ENCODE measurements at places on chromosomes 5 and 9.

DNA sequence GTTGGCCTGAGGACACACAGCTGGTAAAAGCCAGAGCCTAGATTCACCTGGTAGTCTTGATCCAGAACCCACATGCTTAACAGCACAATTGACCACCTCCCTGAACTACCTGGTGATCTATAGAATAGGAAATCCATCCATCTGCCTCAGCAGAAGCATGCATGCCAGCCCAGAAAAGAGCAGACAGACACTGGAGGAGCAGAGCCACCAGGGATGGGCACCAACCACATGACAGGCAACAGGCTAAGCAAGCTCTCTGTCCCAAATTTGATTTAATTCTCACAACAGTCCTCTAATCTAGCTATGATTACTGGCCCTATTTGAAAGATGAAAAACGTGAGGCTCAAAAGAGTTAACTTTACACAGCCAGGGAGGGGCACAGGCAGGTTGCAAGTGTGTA, 208.1 kb downstream of the SPOCK1 start:
- DNase-seq = no peak

- no peak for DNase-seq
Measured at GRCh38 chr5:932628-933250, 40.1 kb downstream of the TRIP13 start.

DNA sequence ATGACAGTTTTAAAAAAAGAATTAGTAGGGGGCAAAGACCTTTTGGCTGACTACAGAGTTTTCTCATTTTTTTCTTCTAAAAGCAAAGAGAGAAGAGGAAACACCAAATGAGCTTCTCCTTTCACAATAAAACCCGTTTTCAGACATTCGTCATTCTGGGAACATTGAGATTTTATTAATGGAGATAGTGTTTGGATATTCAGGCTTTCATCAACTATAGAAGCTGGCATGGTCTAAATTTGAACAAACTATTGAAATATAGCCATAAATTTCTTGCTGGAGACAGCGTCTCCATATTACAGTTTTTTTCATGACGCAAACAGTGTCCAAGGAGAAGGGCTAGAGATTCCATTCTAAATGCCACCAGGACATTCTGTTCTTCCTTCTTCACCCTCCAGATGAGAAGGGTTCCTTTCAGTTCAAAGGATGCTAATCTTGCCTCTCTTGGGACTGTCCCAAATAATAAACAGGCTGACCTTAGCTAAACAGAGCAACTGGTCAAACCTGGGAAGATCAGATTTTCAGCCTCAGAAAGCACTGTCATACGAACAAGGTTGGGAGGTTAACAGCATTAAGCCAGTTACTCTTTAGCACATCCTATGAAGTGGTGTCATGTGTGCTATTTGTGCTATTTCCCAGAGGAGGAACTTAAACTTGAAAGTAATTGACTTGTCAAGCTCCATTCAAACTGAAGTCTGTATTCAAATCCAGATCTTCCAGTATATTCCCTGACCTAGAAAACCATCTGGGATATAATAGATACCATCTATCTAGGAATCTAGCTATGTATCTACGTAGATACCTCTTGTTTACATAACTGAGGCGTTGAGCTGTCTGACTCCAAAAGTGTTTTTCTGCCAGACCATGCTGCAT, 125.6 kb downstream of the LPAR1 start:
- DNase-seq = no peak

DNA sequence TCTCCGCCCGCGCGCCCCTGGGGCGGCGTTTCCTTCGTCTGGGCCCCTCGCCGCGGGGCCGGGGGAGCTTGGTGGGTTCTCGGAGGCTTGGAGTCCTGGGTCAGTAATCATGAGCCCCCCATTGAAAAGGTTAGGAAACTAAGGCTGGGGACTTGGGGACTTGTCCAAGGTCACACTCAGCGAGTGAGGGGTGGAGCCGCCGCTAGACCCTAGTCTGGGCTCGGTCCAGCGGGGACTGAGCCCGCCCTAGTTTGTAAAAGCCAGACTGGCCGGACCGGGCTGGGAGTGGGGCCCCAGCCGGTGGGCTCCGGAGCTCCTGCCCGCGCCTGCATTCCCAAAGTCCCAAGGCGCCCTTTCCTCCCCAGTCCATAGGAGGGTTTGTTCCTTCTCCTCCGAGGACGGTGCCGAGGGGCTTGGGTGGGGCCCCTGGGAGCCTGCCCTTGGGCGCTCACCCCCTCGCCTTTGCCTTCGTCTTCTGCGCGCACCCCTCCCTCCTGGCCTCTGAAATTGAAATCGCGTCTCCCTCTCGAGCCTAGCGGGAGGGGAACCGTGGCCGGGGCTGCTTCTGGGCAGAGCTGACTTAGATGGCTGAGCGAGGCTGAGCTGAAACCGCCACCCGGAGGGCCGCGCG, 995 bp downstream of the OLFM1 start:
- DNase-seq = no peak

DNA sequence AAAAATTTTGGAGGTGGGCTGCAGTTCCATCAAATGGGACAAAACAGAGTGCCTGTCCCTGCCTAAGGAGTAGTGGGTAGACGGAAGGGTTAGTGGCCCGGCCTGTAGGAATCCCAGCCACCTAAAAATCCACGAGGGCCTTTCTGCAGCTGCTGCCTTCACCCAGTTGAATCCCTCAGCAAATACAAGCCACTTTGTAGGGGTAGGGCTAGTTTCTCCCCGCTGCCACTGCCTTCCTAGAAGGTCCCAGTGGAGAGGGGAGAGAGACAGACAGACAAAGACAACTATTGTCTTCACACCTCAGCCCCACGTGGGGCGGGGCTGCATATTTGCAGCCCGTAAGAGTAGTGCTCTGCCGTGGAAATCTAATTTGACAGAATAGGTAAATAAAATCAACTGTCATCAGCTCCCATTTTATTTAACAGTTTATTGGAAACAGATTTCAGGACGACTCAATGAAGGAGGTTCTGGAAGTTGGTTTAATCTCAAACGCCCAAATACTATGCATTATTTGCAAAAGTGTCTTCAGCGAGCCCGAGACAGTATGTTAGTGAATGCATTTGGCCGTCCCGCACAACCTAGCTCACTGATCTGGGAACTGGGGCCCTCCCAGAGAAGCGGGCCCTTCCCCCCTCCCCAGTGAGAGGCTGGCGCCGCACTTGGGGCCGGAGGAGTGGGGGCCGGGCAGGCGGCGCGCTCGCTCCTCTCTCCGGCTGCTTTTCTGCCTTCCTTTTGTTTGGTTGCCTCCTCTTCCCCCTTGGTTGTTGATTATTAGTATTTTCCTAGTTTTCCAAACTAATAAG, 67.6 kb upstream of the TBCA start:
- DNase-seq = no peak

GRCh38 chr5:4862500-4862899, 277.6 kb upstream of the ADAMTS16 start:
- DNase-seq = peak; percentile 42

DNA sequence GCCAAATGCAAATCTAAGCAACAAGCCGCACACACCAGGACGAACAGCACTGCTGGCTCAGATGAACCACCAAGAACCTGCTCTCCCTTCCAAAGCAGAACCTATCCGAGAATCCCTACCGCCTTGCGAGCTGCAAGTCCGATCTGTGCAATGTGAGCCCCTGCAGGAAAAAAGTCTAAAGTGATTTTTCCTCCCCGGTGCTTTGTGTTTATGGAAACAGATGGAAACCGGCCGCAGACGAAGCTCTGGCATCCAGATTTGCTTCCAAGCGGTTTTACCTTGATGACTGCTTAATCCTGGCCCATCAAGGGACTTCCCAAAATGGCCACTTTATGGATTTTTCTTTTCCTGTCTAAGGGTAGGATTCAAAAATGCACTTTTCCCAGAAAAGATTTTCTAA, 112.5 kb downstream of the VAV2 start:
- no peak for DNase-seq

DNA sequence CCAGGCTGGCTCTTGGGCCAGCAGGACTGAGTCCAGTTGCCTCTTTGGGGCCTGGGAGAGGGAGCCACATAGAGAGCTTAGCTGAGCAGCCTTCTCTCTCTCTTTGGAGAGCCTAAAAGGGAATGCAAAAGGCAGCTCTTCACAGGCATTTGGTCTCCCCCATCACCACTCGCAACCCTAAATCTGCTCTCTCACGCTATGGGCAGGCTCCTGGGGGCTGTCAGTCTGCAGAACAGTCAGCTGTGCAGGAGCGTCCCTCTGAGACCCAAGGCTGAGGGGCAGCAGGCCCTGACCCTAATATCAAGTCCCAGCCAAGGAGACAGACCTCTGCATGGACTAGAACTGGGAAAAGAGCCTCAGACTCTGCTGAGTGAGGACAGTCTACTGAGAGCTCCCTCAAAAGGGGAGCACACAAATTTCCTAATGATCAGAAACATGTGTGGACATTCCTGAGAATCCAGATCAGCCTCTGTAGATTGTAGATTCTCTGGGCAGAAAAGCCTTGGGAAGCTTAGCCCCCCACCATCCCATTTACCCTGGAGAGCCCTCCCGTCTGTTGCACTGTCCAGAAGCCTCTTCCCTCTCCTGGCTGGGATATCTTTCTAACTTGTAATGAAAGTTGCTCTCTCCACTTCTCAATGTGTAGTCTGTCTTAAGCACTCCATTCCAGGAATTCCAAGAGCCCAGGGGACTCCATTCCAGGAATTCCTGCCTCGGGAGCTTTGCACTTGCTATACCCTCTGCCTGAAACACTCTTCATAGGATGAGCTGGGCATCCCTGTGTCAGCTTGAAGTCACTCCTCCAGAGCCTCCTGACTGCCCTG, 79.4 kb downstream of the FAM114A2 start:
- no peak for DNase-seq

DNA sequence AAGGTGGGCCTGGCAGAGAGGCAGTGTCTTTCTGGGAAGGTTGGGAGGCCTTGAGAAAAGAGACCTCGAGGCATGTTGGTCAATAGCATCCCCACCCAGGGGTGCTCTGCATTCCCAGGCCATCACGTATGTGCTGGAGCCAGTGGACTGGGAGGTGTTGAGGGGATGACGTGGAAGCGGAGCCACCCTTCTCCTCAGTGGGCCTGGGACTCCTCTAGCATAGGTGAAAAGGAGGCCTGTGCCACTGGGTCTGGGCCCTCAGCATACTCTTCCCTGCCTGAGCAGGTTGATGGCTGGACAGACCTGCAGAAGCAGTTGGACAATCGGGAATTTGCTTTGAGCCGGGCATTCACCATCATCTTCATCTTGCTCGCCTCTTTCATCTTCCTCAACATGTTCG, 25.5 kb downstream of the PITX1 start:
- DNase-seq = no peak

DNA sequence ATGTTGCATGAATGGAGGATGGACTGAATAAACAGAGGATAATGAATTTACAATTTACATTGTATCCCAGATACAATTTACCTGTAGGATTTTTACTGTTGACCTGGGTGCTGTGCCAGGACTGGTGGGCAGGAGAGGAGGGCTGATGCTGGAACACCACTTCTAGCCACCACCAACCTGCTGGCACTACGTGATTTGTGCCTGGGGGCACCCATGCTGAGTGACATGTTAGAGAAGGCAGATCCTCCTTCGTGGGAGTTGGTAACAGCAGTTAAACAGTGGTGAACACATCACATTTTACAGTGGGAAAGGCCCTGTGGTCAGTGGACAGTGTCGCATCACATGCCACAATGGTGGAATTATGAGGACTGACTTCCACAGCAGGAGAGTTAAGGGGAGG, 3.0 kb upstream of the ANKRD34B start:
- DNase-seq = no peak

- no peak for DNase-seq
Measured at GRCh38 chr9:111897601-111898137, 1.1 kb downstream of the UGCG start.

DNA sequence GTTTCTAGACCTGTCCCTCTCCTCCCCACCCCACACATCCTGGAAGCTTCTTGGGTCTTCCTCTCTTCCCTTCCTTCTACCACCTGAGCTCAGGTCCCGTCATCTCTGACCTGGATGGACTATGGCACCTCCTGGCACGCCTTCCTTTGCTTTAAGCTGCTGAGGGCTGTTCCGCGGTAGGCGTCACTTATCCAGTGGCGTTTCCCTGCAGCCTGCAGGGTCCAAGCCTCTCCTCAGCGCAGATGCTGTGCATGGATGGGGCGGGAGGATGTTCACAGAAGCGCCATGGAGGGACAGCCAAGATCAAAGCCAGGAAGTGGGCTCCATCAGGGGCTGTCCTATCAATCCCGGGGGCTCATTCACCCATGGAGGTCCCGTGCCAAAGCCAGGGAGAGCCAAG, 23.8 kb upstream of the CNOT6 start:
- no peak for DNase-seq

- no peak for DNase-seq
Measured at GRCh38 chr9:98881356-98881755, 62.4 kb upstream of the COL15A1 start.

DNA sequence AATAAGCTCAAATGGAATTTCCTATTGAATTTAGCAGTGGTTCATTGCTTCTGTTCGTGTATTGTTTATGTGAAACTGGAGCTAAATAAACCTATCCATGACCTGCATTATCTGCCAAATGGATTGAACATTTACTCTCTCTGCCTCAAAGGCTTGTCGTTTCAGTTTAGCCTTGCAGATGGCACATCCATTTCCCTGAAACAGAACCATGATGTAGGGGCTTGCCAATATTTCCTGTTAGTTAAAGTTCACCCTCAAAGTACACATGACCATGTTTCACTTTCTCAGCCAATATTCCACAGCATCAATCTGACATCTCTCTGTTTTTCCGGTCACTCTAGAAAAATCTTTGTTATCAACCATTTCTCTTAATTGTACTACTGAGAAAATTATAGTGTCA, 545.3 kb downstream of the TAF11L14 start:
- no peak for DNase-seq

DNA sequence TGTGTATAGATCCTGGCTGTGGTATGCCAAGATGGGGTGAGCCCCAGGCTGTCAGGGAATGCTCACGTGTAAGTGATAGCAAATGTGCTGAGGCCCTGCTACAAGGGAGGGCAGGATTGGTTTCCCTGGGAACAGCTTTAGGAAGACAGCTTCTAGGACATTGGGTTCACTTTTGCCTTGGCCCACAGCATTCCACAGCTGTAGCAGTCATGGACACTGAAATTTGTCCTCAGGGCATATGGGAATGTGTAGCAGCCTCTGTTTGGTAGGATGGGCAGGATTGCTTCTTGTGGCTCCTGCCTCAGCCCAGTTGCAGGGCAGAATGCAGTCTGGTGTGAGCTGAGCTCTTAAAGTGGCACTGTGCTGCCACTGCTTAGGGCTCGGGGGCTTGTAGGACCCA, 1061.7 kb upstream of the WWC1 start:
- no peak for DNase-seq

- no peak for DNase-seq
Measured at GRCh38 chr5:178496642-178497041, 93.6 kb downstream of the COL23A1 start.

GRCh38 chr9:90169490-90169889, 473.1 kb downstream of the DIRAS2 start:
- DNase-seq = peak; percentile 44

GRCh38 chr5:37055383-37055990, 178.9 kb downstream of the NIPBL start:
- DNase-seq = no peak

GRCh38 chr5:157252711-157253465, 13.0 kb upstream of the CYFIP2 start:
- DNase-seq = no peak

GRCh38 chr9:138024131-138024530, 146.5 kb downstream of the CACNA1B start:
- DNase-seq = no peak
